C1 segment of cervical spinal cord (tissue), 14 donors: ENCODE measurements at places on chromosomes 5 and 9.
A peak's percentile ranks its signal among the peaks of the same experiment; 100 is the strongest.

DNA sequence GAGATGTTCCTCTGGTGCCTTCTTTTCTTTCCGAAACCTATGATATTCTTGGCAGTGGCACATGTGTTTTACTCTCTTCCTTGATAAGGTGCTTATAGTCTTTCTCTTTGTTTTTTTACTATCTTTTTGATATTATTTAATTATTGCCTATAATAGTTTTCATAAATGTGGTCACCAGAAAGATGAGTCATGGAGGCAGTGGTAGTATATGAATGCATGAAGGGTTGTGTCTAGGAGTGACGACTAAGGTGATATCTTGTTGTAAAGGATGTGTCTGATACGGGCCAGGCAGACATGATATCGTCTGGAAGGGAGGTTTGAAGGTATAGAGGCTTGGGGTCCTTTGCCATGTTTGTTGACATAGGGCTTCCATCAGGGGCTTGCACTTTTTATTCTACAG, 36.8 kb downstream of the SLC44A1 start:
- no peak for DNase-seq

DNA sequence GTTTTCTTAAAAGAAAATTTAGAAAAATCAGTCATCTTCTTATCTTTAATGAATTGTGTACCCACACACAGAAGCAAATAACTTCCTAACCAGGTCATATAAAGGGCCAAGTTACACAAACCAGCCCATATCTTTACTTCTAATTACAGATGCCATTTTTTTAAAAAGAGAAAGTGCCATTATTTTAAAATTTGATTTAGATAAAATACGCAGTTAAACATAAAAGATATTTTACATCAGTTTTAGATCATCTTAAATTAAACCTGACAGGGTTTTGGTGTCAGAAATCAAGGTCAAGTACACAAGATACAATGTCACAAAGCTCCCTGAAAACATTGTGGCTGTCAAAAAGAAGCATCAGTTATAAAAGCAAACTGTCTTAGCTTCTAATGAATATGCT, 129.4 kb downstream of the GNA14 start:
- no peak for DNase-seq

DNA sequence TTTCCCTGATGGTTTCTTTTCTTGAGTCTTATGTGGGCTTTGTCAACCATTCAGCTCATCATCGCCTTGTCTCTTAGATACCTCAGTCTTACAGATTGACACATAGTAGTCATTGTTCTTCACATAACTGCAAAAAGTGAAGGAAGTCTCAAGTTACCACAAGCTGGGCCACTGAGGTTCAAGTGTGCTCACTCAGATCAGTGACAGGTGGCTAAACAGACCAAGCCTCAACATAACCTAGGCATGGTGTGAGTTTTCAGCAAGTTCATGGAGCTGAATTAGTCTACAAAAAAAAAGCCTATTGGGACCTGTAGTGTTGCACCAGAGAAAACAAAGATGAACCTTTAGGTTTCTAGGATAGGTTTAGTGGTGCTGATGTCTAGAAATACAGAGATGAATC, 58.2 kb downstream of the RFK start:
- DNase-seq: no peak

DNA sequence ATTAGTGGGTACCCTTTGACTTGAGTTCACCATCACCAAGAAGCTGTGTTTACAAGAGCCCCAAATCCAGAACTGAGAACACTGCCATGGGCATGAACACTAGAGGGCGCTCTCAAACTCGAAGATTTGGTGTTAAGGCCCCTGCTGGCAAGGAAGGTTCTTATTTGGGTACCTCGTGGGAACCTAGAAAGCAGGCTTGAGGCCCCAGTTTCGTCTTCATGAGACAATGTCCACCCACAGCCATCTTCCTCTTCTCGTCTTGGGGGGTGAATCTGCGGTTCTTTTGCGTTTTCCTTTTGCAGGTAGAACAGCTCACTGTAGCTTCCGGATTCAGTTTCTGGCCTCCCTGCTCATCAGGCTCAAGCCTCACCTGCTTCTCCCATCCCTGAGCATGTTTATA, 184.0 kb downstream of the SEMA5A start:
- peak; percentile 19 for DNase-seq

- no peak for DNase-seq
These were observed 126.2 kb upstream of the DPYSL3 start for GRCh38 chr5:147635882-147636728.

DNA sequence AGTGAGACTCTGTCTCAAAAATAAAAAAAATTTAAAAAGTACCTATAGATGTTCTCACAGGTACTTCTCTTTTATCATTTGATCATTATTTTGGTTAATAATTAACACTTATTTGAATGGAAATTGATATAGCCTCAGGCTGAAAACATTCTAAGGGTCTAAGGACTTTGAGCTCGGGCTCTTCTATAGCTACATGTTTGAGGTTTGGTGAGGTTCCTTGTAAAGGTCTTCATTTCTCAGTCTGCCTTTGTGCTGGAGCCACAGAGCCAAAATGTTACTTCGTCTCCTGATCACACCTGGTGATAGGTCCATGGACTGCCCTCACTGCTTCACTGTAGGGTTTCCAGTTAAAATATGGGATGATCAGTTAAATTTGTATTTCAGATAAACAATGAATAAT, 22.6 kb downstream of the ARHGEF37 start:
- no peak for DNase-seq

- DNase-seq: no peak
These were observed 62.9 kb downstream of the MLLT3 start for GRCh38 chr9:20559231-20559890.
